LHCN-M2 (cell line): ENCODE measurements at places on chromosomes 16 and 17. TPM values are rescaled to one million over a fixed set of nuclear protein-coding genes. Genes with fewer than 3 reads are reported as not detected.

Gene HOXB6
- 21.5 and 24.9 TPM in 2 replicates for total RNA-seq

Gene CCL2
- not detected in 2 replicates for total RNA-seq

DNA sequence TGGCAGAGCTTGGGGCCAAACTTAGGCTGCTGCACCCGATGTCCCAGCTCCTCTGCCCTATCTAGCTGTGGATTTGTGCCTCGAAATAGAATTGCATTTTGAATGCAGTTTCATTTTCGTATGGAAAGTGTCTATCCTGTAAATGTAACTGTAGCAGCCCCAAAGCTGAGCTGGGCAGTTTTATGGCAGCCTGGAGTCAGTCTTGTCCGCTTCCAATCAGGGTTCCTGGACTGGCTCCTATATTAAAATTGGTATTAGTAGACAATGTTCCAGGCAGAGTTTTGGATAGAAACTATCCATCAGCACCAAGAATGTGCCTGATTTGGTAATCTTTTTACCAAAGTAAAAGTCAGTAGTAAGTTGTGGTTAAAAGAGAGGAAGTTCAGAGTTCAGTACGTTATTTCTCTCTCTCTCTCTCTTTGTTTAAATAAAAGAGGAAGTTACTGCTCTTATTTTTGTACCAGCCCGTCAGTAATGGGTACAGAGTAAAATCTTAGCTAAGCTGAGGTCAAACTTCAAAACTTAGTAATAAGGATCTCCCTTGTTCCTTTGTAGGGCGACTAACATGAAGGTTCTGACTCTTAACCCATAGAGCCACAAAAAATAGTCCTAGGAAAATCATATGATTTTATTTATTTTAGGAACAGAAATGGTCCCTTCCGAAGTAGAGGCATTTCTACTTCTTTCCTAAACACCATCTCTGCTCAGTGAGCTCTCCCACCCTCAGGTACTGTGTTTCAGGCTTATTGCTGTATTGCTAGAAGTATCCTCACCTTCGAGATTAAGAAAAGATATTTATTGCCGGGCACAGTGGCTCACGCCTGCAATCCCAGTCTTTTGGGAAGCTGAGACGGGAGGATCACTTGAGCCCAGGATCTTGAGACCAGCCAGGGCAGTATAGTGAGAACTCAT is 28.0 kb downstream of the PRKCB start:
- no peak for DNase-seq

DNA sequence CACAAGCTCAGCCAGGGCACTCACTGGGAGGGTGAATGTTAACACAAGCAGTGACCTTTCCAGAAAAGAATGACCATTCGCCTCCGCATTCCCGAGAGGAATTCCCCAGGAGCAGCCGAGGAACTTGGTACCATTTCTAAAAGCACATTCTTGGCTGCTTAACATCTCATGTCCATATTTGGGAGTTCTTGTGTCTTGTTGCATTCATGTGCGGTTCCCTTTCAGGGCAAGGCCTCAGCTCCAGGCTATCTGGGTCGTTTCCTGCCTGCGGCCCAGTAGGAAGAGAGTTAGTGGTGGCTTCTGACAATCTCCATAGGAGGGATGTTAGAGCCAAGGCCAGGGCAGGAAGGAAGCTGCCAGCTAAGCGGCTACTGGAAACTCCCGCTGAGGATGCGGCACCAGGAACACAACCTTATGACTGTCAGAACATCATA is 27.8 kb upstream of the MEAK7 start:
- DNase-seq, result peak; percentile 93

DNA sequence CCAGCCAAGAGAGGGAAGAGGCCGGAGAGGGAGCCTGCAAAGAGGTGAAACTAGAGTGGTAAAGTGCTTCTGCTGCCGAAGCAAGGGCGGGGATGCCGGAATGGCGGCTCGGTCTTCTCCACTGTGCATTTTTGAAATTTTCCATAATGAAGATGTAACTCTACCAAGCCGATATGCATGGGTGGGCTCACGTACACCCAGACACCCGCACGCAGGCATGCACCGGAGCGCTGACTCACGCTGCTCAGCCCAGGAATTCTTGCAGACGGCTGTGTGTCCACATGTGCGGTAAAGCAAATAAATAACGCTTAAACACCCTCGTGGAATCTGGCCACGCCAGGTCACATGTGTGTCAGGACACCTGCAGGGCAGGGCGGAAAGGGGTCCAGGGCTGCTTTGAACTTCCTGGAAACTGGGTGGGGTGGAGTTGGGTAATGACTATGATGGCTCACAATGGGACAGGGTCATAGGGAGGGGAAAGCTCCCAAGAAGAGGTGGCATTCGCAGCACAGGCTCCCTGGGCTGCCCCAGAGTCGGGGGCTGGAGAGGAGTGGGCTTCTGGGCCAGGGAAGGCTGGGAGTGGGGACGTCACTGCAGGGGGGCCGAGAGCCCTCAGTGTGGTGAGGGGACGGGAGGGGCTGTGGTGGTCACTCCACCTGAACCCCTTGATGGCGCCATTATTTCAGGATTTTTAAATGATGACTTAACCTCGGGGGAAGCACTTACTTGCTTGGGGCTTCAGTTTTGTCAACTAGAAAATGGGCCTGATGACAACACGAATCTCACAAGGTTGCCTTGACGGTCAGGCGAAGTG is 265.5 kb downstream of the PARN start:
- peak; percentile 58 for DNase-seq

GRCh38 chr16:3295783-3296182 is 9.4 kb downstream of the TIGD7 start:
- DNase-seq, result no peak

- DNase-seq, result no peak
Observed at GRCh38 chr17:49015924-49016774, 19.0 kb downstream of the IGF2BP1 start.

DNA sequence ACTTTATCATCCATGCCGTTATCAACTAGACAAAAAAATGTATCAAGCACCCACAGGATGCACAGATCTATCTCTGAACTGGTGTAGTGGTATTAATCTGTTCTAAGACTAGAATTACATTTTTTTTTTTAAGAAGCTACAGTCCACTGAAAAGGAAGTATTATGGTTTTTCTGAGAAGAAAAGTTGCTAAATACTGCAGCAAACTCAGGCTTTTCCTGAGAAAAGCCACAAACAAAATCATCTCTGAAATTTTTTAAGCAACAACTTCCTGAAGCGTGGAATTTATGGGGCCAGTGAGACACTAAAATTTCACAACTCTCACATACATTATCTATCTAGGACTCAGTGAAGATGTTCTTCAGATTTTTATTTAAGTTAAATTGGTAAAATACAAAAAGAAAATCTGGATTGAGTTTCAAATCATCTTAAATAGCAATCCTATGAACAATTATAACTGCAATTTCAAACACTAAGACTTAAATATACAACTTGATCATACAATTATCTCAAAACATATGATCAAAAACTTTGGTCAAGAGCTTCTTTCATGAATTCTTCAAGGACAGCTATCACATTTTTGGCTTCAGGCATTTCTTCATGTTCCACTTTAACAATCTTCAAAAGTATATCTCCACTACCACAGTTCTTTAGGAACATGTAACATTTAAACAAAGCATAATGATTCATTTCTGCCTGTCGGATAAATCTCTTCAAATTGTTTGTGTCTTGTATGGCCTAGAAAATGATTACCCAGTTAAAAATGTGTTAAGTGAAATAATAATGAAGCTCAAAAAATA is 10.5 kb downstream of the C17orf75 start:
- no peak for DNase-seq

GRCh38 chr17:16417896-16418684 is 2.7 kb downstream of the TRPV2 start:
- DNase-seq, result peak; percentile 39

DNA sequence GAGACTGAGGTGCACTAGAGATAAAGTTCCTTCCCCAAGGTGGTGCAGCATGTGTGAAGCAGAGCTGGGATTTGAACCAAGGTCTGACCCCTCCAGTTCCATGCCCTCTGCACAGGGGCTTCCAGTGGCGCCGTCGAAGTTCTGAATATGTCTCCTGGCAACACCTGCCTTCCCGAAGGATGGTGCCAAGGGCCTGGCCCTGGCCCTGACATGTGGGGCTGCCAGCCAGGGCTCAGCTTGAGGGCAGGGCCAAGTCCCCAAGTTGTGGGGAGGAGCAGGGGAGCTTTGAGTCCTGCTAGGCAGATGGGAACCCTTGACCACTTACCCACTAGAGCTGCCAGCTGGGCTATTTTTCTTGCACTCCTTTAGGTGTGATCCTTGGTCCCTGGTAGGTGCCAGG is 56.4 kb downstream of the NKD1 start:
- no peak for DNase-seq

DNA sequence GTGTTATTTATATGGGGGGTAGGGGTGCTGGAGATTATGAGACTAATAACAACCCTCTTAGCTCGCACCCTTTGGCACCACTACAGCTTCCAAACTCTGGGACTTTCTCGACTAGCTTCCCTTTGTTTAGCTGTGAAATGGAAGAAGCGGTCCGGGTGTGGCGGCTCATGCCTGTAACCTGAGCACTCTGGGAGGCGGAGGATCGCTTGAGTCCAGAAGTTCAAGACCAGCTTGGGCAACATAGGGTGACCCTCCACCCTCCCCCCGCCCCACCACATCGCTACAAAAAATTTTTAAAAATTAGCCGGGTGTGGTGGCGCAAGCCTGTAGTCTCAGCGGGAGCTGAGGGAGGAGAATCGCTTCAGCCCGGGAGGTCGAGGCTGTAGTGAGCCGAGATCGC is 814 bp upstream of the CDH3 start:
- no peak for DNase-seq

GRCh38 chr17:47299239-47299910 is 24.4 kb upstream of the EFCAB13 start:
- DNase-seq, result no peak
